Left renal cortex interstitium (tissue), 4 donors: ENCODE measurements at places on chromosomes 6 and 20. TPM values are rescaled to one million over a fixed set of nuclear protein-coding genes. Genes with fewer than 3 reads are reported as not detected.

GRCh38 chr6:135148889-135149288, 32.2 kb upstream of the MYB start:
- no peak for DNase-seq

DNA sequence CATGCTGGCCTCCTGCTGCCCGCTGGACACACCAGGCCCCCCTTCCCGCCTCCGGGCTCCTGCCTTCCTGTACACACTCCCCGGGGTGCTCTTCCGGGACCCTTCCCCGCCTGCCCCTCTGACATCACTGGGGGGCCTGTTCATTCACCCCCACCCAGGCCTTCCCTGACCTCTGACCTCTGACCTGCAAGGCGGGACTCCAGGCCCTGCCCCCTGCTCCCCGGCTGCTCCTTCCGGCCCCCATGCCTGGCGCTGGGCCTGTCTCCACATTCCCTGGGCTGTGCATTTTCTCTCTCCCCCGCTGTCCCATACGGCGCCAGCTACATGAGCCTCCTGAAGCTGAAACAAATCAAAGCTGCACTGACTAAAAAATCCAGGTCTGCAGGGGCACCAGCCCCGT, 71.6 kb upstream of the GATA5 start:
- no peak for DNase-seq

- DNase-seq, result no peak
Observed at GRCh38 chr6:35223396-35223795, 9.6 kb downstream of the SCUBE3 start.

DNA sequence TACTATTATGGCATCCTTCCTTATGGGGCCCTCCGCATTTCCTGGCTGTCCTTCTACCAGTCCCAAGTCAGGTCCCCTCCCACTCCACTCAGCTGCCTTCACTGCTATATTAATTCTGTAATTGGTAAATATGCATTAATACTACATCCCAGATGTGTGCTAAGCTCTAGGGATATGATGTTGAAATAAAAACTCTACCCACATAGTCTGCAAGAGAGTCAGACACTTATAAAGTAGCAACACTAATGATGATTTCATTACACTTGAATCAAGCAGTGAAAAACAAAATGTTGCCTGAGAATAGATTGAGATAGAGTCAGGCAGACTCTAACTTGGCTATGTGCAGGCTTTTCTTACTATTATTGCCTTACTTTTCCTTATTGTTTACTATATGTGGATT, 62.4 kb downstream of the AIG1 start:
- DNase-seq, result no peak

DNA sequence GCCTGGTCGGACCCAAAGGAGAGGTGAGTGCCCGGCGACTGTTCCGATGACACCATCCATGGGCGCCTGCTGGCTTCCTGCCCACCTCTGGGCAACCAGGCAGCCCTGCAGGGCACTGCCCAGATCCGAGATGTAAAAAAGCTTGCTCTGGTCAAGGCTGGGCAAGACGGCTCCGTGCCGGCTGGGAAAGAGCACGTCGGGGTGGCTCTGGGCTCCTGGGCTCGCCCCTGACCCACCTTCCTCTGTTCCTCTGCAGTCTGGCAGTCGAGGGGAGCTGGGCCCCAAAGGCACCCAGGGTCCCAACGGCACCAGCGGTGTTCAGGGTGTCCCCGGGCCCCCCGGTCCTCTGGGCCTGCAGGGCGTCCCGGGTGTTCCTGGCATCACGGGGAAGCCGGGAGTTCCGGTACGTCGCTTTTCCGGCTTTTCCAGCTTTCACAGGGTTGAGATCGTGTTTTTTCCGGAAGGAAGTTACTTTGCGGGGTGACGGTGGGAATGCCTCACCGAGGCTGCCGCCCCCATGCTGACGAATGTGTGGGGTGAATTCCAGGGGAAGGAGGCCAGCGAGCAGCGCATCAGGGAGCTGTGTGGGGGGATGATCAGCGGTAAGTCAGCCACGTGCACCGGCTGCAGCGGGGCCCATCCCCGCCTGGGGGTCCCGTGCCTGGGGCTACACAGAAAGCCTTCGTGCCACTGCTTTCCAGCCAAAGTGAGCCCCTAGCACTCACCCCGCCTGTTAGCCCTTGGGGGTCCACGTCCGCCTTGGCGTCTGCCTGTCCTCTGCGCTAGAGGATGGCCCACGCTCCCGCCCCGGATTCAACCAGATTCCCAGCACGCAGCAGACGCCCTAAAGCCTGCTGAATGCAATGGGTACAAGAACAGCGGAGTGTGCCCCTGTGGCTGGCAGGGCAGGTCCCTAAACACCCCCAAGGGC, 19.3 kb downstream of the COL9A3 start:
- DNase-seq, result no peak

DNA sequence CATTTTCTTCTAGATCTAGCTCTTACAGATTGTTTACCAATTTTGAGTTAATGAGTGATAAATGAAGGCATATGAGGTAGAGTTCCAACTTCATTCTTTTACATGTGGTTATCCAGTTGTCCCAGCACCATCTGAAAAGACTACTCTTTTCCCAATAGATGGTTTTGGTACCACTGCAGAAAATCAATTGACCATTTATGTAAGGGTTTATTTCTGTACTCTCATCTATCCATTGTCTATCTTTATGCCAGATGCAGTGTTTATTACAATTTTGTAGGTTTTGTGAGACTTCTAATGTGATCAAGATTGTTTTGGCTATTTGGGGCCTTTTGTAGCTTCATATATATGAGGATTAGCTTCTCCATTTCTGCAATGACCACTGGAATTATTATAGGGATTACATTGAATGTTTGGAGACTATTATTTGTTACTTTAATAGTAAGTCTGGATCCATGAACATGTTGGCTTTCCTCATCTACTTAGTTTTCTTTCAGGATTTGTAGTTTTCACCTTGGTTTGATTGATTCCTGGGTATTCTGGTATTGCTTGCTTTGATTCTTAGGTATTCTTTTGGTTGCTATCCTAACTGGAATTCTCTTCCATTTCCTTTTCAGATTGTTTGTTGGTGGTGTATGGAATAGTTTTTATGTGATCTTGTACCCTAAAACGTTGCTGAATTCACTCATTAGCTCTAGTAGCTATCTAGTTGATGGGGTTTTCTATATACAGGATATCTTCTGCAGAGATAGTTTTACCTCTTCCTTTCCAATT, 10.4 kb downstream of the SNRPB start:
- no peak for DNase-seq

GRCh38 chr20:19361790-19362189, 149.3 kb downstream of the SLC24A3 start:
- DNase-seq, result no peak

DNA sequence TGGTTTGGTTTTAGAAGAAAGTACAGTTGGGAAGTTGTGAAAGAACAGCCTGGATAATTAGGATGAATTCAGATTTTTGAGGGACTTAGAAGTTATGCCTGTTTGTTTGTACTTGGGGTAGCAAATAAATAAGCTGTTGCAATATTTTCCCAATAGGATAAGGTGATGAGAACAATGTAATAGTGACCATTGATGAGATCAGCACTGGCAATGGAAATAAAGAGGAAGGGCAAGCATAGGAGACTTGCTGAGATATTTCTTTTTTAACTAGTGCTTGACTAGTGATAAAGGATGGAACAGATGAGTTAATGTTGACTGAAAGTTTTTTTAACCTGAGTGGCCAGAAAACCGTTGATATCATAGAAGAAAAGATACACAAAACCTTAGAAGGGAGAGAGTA, 498.8 kb downstream of the CDKAL1 start:
- DNase-seq, result no peak

- no peak for DNase-seq
Observed at GRCh38 chr6:50128420-50129005, 78.8 kb upstream of the DEFB112 start.

DNA sequence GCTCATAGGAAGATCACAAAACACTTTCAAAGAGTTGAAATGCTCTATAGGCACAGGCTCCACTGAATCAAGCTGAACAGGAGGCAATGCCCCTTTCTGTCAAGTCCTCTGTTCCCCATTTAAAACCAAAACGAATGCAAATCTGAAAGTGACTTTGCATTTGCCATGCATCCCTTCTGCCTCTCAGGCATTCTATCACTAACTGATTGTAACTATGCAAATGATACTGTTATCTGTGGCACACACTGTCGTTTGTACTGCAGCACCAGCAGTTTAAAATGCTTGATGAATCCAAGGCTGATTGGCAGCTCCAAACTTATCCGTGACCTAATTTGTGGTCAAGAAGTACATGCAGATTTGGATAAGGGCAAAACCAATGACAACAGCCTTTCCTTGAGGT, 1067.5 kb upstream of the MAP3K7 start:
- no peak for DNase-seq

- DNase-seq, result no peak
Observed at GRCh38 chr6:48036316-48036715, 74.7 kb downstream of the PTCHD4 start.

DNA sequence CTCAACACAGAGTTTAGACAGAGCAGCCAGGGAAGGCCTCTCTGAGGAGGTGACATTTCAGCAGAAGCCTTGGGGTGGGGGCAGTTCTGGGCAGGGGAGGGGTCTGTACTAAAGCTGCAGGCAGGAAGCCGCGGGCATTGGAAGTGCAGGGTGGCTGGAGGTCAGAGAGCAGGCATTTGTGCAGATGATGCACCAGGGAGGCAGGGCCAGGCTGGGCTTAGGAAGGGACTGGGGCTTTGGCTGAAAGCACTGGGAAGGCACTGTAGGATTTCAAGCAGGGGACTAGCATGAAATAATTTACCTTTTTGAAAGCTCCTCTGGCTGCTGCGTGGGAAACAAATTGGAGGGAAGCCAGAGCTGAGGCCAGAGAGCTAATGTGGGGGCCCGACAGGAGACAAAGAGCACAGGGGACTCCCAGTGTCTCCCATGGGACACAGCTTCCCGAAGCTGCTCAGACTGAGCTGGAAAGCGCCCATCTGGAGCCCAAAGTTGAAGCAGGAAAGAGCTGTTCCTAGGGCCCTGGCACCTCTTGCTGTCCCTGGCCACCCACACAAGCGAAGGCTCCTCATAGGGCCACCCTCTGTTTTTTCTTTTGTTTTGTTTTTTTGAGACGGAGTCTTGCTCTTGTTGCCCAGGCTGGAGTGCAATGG, 19.3 kb downstream of the ADA start:
- DNase-seq, result no peak

DNA sequence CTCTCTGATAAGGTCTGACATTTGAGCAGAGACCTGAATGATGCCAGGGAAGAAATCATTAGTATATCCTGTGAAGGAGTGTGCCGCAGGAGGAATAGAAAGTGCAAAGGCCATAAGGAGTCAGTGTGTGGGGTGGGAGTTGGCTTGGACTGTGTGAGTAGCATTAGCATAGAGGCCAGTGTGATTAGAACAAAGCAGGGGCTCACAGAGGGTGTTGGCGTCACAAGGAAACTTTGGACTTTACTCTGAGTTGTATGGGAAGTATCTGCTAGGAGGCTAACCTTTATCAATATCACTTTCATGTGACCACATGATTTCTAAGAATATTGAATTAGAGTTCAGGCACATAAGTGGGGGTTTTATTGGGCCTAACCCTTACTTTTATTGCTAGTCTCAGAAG, 12.1 kb downstream of the TMEM200A start:
- no peak for DNase-seq

GRCh38 chr20:25022680-25023079, 30.1 kb upstream of the APMAP start:
- no peak for DNase-seq

GRCh38 chr6:106461084-106461483, 100.6 kb downstream of the CRYBG1 start:
- DNase-seq, result no peak

DNA sequence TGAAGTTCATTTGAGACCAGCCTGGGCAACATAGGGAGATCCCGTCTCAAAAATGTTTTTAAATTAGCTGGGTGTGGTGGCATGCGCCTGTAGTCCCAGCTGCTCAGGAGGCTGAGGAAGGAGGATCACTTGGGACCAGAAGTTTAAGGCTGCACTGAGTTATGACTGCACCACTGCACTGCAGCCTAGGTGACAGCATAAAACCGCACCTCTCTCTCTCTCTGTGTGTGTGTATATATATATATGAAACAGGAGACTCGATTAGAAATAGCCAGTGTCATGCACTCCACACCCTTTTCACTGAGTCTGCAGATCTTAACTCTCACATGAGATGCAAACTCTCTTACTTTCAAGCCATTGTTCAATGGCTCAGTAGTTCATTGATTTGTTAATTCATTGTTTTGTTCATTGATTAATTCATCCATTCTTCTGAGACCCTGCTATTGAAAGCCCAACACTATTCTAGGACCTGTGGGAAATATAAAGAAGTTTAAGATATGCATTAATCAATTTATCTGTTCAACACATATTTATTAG, 52.4 kb upstream of the MRPS10 start:
- no peak for DNase-seq

GRCh38 chr6:87736809-87737540, 34.9 kb upstream of the AKIRIN2 start:
- DNase-seq, result no peak

DNA sequence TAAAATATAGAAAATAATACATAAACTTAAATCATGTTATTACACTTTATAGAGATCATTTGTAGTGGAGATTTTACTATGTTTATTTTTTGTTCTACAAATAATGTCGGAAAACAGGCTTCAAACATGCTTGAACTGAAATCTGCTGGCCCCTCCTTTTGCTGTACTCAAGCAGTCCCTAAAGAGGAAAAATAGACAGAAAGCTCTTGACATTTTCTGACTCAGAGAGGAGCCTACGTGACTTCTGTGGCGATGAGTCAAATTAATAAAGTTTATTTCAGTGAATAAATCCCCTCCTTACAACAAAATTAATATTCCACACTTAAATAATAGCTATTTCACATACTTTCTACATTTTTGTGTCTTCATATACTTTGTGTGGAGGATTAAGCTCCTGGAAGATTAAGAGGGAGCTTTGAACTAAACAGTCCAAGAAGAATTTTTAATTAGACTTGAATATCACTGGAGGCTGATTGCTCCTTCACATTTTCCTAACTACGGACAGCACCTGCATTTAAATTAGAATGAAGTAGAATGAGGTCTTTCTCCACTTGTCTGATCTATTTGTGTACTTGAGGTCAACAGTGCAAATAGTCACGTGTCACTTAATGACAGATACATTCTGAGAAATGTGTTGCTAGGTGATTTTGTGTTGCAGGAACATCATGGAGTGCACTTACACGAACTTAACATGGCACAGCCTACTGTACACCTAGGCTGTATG, 1.7 kb upstream of the TREM1 start:
- DNase-seq, result no peak

GRCh38 chr6:162857326-162857725, 129.6 kb downstream of the PACRG start:
- no peak for DNase-seq

GRCh38 chr6:16674801-16675392, 86.4 kb downstream of the ATXN1 start:
- DNase-seq, result no peak

GRCh38 chr6:90173262-90173925, 123.2 kb downstream of the BACH2 start:
- no peak for DNase-seq

GRCh38 chr6:160226118-160226591, 32.5 kb downstream of the SLC22A2 start:
- no peak for DNase-seq

The TMC2 gene
- 0.17 TPM for polyA plus RNA-seq

The OXT gene
- polyA plus RNA-seq, result 0.51 TPM

The ZNF334 gene
- 37.4 TPM for polyA plus RNA-seq

The ADGRF1 gene
- 55.4 TPM for polyA plus RNA-seq

The CENPW gene
- 30.0 TPM for polyA plus RNA-seq

The SIRPB2 gene
- polyA plus RNA-seq, result 1.0 TPM

The ISM1 gene
- 4.9 TPM for polyA plus RNA-seq

The LHFPL5 gene
- polyA plus RNA-seq, result not detected

The SNPH gene
- 3.9 TPM for polyA plus RNA-seq

The OR2B6 gene
- not detected for polyA plus RNA-seq

The DEFB123 gene
- polyA plus RNA-seq, result not detected

The KCNK15 gene
- polyA plus RNA-seq, result 0.11 TPM

The VSX1 gene
- polyA plus RNA-seq, result not detected
